Stimulated activated memory B cell treated with anti-CD40 and anti-IgM and Interleukin-4, amounts not matched to agents 10 μg/mL and 1 μg/mL and 100 μg/mL, for 72 hours (primary cell): ENCODE measurements at places on chromosomes 12 and 14.

DNA sequence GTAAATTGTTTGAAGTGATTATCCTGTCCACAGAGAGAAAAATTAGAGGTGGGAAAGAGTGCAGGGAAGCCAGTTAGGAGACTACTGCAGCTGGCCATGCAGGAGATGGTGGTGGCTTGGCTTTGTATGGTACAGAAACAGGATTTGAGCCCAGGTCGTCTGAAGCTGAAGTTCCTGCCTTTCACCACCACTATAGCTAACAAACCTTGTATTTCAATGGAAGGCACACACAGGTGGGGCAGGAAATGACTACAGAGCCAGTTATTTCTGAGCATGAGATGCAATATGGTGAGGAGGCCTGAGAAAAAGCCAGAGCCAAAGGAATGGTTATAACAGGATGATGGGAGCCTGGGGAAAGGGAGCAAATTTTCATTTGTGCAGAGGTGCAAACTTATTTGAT, 103.9 kb downstream of the BTG1 start:
- ATAC-seq: no peak

GRCh38 chr12:60539592-60539991, 943.8 kb downstream of the SLC16A7 start:
- no peak for ATAC-seq

DNA sequence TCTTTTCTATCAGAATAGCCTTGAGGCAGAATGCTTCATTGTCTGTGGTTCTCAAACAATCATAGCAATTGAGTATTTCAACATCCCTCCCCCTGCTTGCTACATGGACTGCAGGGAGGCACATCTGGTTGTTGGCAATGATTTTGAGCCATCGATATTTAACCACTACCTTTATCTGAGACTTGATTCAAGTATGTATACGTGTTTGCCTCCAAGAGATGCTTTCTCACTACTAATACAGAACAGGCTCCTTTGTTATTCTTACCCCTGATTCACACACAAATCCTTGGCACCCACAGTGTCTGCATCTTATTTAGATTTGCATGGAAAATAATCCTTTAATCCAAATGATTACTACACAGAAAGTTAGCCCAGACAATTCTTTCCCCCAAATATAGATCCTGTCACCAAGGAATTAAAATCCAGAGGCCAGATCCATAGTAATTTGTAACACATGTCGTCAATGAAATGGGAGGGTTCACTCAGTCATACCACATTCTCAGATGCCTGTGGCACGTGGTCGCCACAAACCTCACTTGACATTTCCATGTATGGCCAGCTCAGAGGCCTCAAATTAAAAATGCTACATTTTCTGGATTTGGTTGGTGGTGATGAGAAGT, 199.3 kb downstream of the ITPR2 start:
- no peak for ATAC-seq

GRCh38 chr14:31300883-31301282, 93.3 kb upstream of the HECTD1 start:
- no peak for ATAC-seq

GRCh38 chr14:50854521-50854920, 17.3 kb upstream of the ABHD12B start:
- ATAC-seq: no peak

DNA sequence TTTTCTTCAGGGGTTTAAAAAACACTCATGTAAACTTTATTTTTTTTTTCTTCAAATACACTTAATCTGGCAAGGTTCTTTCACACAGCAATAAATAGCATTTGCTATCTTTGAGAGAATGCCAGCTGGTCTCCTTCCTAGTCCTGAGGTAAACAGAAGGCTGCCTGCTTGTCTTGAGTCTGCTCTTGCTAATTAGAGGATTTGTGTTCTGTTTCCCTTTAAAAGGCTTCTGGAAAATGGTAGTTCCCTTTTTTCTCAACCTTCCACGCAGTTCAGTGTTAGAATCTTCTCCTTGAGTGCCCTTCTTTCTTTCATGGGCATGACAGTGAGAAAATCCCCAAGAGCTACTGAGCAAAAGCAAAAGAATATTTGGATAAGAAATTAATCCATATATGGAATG, 92.3 kb upstream of the DCN start:
- no peak for ATAC-seq

DNA sequence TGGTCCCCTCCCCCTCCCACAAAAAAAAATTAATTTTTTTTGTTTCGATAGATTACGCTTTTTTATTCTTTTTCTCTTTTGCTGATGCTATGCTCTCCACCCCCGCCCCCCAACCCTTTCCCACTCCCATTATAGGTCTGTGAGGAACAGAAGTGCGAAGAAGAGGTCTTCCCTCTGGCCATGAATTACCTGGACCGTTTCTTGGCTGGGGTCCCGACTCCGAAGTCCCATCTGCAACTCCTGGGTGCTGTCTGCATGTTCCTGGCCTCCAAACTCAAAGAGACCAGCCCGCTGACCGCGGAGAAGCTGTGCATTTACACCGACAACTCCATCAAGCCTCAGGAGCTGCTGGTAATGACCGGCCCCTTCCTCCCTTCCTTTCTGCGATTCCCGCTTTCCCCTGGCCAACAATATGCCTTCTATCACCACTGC, 2.3 kb downstream of the CCND2 start:
- ATAC-seq: no peak

GRCh38 chr12:117875744-117876435, 92.9 kb downstream of the KSR2 start:
- ATAC-seq: no peak

DNA sequence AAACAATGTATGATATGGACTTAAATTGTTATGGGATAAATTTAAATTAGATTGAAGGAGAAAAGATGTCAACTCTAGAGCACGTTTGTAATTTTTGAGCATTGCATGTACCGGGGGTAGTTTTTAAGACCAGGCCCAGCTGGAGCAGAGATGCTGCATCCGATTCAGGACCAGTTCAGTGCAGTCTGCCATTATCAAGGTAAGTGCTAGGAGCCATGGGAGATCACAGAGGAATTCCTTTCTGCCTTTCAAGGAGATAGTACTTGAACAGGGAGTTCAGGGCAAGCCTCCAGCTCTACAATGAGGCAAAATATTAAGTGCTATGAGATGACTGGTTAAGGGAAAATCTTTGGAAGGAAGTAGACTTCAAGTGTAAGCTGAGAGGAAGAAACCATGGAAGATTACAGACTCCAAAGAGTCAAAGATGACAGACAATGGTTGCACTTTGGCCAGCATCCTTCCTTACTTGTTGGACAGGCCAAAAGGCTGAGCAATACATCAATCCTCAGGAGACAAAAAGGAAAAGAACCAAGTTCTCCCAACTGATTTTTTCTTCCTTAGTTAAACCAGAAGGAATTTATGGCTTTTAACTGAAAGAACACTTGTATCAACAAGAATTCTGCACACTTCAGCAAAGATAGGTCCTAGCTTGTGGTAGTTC, 113.2 kb upstream of the HIF1A start:
- no peak for ATAC-seq

GRCh38 chr12:75020068-75020557, 189.5 kb downstream of the KCNC2 start:
- ATAC-seq: no peak

DNA sequence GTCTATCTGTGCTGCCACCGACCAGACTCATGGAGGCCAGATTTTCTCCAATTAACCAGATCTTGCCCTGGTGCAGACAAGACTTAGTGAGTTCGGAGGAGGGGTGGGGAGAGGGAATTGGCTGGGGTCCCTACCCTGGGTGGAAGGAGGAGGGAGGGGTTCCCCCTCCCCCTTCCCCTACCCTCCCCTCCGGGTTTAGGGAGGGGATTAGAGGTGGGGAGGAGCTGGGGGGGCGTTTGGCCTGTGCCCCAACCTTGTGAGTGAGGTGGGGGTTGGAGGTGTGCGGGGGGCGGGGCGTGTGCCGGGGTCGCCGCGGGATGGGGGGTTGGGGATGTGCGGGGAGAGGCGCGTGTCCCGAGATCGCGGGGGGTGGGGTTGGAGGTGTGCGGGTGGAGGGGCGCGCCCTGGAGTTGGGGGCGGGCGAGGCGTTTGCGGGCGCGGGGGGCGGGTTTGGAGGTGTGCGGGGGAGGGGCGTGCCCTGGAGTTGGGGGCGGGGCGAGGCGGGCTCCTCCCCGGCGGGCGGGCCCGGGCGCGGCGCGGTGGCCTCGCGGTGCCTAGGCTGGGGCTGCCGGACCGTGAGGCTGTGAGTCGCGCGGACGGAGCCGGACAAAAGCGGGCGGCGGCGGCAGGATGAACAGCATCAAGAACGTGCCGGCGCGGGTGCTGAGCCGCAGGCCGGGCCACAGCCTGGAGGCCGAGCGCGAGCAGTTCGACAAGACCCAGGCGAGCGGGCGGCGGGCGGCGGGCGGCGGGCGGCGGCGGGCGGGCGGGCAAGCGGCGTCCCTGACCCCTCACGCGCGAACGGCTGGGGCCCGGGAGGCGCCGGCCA, at the start of gene HIP1R:
HIP1R (plus strand) TSS at position 537 of the 829 bp plus-strand sequence; CDS start at position 631, 94 bp downstream.
- peak; percentile 77 for ATAC-seq

GRCh38 chr12:50087995-50088394, 2.9 kb downstream of the SMARCD1 start:
- ATAC-seq: no peak

DNA sequence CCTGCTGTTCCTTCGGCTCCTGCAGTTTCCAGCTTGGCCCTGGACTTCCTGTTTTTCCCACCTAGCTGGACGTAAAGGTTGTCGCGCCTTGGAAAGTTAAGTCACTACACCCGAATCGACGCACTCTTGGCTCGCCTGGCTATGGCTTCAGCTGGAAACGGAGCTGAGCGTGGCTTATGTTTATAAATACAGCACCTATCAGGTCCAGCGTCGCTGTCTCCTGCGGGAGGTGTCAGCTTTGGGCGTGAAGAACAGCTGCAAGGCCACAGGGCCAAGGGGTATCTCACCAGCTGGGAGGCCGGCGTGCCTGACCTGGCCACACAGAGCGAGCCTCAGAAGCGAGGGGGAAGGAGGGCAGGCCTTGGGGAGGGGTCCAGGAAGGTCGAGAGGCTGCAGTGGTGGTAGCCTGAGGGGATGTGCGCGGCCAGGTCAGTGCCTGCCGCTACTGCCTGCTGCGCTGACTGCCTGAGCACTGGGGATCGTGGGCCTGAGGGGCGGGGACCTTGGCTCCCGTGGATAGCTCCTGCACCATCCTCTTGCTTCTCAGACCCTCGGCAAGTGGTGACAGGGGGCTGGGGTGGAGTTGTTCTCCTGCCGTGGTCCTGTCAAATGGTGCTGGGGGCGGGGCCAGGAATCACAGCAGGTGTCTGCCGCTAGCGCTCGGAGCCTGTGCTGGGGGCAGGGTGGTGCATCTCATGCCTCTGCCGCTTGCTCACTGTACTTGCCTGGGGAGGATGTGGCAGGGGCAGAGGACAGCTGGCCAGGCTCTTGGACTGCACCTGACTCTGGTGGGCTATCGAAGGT, 12.5 kb downstream of the PACS2 start:
- no peak for ATAC-seq

DNA sequence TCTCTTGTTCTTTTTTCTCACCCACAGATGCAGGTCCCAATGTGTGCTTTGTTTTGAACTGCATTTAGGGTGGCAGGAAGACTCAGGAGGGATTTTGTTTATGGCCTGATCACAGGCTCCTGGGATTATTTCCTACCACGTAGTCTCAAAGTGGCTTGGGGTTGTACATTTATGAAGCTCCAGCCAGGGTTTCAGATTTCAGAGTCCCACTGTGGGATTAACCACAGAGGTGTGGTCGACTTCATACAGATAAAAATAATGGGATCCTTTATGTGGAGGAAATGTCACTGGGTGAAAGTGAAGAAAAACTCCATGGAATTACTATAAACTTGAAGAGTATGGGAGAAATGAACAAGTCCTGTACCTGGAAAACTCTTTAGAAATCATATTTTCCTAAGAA, 14.2 kb upstream of the PPP1R1A start:
- no peak for ATAC-seq

DNA sequence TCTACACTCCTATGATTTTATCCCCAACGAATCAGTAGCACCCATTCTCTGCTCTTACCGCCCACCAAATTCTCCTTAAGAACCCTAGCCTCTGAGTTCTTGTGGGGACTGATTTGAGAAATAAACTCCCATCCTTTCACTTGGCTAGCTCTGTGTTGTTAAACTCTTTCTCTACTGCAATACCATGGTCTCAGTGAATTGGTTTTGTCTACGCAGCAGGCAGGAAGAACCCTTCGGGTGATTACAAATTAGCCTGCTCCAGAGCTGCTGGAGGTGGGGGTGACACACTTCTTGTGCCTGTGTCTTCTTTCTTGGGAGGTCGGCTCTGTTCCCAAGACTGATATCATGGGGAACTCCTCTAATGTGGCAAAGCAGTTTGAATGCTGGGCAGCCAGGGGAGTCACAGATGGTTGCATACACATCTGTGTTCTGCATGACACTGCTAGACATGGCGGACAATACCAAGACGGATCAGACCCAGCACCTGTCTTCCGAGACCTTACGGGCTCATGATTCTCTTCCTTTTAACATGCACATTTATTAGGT, 1.6 kb upstream of the C1S start:
- ATAC-seq: no peak

DNA sequence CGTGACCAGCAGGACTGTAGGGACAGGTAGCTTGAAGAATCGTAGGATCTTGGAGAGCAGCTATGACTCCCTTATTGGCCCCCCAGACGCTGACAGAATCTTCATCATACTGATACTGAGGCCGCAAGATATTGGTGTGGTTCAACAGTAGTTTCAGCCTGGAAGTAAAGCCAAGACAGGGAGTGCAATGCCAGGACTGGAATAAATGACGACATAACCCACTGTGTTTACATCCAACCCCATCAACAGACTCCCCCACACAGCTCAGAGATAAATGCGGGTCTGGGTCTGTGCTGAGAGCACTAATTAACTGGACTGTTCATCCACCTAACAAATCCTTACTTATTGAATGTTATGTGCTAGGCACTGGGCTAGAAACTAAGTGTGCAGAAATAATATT, 16.6 kb downstream of the NOXRED1 start:
- no peak for ATAC-seq

DNA sequence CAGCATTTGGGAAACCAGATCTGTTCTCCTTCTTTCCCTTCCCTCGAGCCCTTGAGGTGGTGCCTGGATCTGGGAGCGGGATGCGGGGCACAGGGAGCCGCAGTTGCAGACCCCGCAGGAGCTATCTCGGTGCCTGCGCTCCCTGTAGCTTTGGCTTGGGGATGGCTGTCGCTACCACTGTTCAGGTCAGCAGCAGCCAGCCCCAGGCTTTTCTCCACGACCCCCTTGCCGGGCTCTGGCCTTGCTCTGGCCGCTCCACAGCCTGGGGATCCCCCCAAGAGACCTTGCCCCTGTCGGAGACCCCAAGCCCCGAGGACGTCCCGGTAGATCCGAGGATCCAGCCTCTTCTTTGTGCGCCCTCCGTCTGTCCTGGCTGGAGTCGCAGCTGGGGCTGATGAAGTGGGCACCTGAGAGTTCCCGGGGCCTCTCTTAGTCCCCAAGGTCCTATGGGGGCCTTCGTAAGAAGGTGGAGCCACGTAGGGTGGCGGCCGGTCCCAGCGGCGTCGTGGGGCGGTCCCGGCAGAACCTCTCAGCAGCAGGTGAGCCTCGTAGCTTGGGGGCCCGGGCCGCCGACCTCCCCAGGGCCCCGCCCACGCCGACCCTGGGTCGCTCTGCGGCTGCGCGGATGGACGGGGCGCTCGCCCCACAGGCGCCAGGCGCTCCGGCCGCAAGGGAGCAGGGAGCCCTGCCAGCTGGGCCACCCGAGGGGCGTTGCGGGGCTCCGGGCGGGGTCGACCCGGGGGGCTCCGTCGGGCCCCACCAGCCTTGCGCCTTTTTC, 1.3 kb downstream of the DDN start:
- ATAC-seq: peak; percentile 75

- no peak for ATAC-seq
Observed at GRCh38 chr12:12612358-12612757, 682 bp downstream of the CREBL2 start.

- ATAC-seq: no peak
Observed at GRCh38 chr14:67887478-67887877, 67.9 kb downstream of the RAD51B start.
